Stromal cell of bone marrow (primary cell): ENCODE measurements at places on chromosomes 3 and 15.
A peak's percentile ranks its signal among the peaks of the same experiment; 100 is the strongest.

DNA sequence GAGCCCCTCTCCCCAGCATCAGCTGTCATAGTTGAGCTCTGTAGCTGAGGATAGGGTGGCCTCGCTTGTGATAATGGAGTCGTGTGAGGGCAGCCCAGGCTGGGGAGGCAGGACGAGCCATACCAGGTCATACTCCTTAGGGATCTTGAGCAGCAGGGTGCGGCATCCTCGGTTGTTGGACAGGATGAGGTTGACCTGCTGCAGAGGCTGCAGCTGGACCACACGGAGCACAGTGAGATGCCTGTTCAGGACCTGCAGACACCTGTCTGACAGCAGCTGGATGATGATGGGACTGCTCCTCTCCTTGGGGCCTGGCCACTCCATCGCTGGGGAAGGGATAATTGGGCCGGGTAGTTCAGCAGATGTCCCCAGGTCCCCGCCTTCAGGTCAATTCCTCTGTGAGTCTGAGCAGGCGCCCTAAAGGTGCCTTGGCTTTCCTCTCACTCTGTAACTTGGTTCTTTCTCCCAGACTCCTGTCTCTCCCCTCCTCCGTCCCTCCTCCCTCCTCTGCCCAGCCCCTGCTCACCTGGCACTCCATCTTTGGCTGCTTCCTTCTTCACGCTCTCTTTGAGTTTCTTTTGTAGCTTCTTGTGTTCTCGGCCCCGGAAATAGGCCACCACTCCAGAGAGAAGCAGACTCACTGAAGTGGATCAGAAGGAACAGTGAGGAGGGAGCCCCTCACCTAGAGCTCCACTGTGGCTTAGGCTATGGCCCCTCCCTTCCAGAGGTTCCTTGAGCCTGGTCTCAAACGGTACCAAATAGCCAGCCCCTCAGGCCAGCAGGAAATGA, 7.8 kb downstream of the DUOX2 start:
- DNase-seq, result no peak

GRCh38 chr3:114092151-114093015, 35.8 kb downstream of the QTRT2 start:
- no peak for DNase-seq

DNA sequence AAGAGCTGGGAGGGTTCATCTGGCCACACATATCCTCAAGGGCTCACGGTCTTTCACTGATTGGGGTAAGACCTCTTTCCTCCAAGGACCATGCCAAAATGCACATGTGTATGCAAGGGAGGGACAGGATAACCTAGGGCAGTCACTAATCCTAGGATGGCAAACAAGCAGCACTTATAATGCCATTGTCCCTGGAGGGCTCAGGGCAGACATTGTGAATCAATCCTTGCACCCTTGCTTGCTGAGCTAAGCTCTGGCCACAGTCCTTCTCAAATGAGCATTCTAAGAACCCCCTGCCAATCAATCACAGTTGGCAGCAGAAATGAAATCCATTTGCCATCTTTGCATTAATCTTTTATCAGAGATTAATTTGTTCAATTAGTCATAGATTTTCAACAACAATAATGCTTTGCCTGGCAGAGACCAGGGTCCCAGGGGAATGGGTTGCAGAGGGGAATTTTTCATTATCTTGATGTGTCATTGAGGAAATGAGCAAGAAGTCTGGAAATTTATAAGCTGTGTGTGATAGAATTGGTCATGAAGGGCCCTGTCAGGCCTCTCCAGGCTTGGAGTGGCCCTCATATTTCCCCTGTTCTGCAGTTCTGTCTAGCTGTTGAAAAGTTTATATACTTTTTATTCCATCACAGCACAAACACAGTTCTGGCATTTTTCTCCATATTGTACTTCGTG, 57.2 kb upstream of the KY start:
- DNase-seq, result peak; percentile 63

- no peak for DNase-seq
These were observed 126.5 kb upstream of the CMC1 start for GRCh38 chr3:28114893-28115292.
